Activated T-cell treated with anti-CD3 and anti-CD28 coated beads for 1 hour (primary cell): ENCODE measurements at places on chromosomes 5 and 9.
A peak's percentile ranks its signal among the peaks of the same experiment; 100 is the strongest.

- no peak for DNase-seq
These were observed 407.7 kb downstream of the PDE4D start for GRCh38 chr5:59485629-59486439.

GRCh38 chr9:1748407-1748806, 266.7 kb upstream of the SMARCA2 start:
- DNase-seq = no peak

DNA sequence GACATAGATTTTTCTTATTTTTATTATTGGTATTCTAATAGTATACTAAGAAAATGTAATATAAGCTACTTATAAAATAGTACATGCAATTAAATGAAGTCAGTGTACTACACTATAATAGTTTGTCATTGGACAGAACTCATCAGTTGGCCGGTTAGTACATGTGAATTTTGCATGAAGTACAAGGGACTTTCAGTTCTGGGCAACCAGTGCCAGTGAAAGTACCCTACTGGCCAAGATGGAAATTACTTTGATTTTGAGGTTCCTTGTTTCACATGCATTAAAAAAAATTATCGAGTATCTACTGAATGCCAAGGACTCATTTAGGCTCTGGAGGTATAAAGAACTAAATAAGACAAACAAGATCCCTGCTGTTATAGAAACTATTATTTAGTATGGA, 213.4 kb upstream of the ELL2 start:
- no peak for DNase-seq

- no peak for DNase-seq
These were observed 53.2 kb upstream of the C9orf72 start for GRCh38 chr9:27626244-27627187.

- no peak for DNase-seq
These were observed 37.4 kb upstream of the SSBP2 start for GRCh38 chr5:81788329-81788728.

DNA sequence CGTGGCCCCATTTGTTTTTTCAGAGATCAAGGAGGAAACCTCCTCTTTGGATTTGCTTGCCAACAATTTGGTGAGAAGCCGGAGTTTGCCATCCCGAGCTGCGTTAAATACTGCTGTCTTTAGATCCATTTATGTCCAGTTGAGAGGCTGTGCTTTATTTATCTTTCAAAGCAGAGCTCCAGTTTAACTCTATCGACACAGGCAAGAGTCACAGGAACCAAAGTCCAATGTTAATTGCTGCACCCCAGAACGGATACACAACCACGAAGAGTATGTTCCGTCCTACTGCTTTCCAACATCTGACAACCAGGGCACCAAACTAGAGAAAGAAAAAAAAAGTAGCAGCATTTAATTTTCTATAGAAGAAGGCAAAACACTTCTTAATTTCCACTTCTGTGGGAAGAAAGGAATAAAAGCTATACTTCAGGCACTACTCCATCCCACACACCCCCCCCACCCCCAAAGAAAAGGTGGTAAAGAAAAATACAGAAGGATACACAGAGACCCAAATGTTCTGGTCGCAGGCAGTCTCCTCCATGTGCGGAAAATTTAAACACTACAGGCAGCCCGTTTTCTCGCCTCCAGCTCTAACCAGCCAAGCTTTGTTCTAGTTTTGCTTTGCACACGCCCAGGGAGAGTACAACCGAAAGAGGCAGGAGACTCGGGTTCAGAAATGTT, 1.1 kb downstream of the FEM1C start:
- no peak for DNase-seq

DNA sequence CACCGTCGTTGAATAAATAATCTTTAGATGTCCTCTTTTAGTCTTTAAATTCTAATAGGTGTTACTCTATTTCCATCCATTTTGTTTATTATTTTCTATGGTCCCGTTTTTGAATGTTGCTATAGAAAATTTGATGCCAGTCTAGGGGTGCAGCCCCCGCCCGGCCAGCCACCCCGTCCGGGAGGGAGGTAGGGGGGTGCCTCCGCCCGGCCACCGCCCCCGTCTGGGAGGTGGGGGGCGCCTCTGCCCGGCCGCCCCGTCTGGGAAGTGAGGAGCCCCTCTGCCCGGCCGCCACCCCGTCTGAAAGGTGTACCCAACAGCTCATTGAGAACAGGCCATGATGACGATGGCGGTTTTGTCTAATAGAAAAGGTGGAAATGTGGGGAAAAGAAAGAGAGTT, 2372.2 kb upstream of the WWC1 start:
- DNase-seq = no peak

DNA sequence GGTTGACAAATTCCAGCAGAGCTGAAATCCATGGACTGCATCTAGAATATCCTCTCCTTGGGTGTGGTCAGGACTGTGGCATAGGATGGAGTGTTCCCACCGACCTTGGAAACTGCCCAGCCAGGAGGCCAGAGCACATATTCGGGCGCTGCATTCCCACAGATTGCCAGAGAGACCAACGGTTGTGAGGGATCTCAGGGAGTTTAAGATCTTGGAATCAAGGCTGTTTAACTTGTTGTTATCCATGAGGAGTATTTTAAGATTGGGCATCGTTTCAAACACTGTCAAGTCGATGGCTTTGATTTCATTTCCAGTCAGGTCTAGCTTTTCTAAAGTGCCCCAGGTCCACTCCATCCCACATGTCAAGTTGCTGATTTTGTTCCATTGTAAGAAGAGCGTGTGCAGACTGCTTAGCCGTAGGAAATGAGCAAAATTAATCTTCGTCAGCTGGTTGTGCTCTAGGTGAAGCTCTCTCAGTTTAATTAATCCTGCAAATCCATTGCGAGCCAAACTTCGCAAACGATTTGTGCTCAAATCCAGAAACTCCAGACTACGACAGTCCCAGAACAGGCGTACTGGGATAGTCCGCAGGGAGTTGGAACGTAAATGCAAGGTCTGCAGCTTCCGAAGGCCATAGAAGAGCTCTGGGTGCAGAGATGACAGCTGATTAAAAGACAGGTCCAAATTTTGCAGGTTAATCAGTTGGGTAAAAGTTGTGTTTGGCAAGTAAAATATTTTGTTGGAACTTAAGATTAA, 1.5 kb downstream of the LRRTM2 start:
- no peak for DNase-seq

- DNase-seq = no peak
These were observed 587.9 kb downstream of the MTRR start for GRCh38 chr5:8456846-8457186.

DNA sequence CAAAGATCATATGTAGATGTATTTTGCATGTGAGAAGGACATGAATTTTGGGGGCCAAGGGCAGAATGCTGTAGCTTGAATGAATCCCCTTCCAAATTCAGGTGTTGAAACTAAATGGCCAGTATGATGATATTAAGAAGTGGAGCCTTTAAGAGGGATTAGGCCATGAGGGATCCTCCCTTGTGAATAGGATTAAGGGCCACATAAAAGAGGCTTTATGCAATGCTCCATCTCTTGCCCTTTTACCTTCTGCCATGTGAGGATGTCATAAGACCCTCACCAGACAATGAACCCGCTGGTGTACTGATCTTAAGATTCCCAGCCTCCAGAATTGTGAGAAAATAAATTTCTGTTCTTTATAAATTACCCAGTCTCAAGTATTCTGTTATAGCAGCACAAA, 206.1 kb downstream of the YTHDC2 start:
- DNase-seq = no peak

DNA sequence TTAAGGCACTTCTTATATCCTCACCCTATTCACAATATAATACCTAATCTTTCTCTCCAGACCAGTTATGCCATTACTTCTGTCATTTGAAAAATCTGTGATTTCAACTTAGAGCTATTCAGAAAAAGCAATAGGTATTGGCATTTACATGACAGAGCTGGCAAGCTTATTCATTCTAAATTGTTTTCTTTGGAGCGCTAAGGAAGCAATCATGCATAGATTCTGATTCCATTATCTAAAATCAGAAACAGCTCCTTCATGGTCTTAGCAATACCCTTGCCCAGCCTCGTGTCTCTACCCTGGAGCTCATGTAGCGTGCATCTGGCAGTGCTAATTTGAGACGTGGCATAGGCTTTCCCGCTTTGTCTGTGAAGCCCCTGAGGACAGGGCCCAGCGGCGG, 4.5 kb downstream of the SLC1A1 start:
- DNase-seq = no peak

- no peak for DNase-seq
These were observed 648.7 kb downstream of the IRX1 start for GRCh38 chr5:4244306-4244705.

GRCh38 chr5:57303985-57304384, 130.1 kb downstream of the GPBP1 start:
- DNase-seq = no peak

DNA sequence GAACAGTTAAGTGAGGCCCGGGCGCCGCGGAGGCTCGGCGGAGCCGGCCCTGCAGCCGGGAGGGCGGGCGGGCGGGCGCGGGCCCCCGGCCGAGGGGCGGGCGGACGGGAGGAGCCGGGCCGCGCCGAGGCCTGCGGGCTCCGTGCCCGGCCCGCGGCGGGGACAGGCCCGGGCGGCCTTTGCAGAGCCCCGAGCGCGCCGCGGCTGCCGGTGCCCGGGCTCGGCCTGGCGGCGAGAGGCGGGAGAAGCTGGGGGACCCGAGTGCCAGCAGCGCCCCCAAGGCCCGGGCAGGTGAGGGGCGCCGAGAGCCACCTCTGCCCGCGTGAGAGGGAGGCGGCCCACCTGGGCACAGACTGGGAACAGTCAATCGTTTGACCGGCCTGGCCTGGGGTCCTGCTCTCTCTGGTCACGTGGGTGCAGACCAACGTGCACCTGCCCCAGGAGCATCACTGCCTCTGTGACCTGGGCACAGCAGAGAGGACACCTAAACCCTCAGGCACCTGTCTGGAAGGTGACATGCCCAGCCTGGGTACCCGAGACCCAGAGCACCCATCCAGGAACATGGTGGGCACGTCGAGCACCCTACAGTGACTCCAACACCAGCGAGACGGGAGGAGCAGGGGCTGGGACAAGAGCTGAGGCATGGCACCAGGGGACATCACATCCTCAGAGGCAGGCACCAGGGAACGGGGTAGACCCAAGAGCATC, 531 bp downstream of the MVB12B start:
- DNase-seq = peak; percentile 3

- no peak for DNase-seq
These were observed 17.4 kb upstream of the LHX3 start for GRCh38 chr9:136222166-136222905.

DNA sequence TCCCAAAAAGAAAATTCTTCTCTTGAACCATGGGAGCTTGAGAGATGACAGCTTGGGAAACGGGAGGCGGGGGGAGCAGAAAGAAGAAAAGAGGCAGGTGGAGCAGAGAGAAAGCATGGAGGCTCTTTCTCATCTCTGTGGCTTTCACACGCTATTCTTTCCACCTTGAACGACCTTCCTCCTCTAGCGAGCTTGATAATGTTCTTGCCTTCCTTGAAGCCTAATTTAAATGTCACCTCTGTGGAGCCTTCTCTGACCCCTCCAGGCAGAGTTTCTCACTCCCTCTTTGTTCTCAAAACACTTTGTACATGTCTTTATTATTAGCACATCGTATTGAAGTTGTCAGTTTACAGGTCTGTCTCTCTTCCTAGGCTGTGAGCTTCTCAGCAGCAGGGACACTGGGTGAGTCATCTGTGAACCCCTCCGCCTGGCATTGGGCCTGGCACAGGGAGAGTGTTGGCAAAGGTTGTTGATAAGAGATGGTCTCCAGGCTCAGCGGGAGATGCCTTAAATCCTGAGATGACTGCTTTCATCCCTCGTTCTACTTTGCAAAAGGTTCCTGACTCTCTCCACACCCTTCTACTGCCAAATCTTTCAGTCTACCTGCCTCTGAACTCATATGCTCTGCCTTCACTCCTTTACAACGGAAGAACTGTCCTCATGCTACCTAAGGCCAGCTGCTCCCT, 14.1 kb upstream of the STRBP start:
- DNase-seq = no peak

DNA sequence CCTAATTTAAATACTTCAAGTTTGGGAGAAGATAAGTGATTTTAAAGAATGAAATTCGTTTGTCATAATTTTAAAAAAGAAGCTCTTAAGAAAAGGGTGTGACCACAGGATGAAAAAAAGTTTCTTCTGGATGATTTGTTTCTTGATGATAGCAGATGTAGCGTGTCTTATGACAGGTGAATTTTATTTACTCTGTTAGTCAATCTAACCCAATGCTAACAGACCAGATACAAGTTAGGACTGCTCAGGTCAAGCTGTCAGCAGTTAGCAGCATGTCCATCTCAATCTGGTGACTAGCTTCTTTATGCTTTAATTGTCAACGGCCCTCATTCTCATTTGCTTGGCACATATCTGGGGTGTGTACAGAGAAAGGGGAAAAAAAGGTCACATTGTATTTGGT, 456.0 kb downstream of the BNC2 start:
- DNase-seq = no peak

DNA sequence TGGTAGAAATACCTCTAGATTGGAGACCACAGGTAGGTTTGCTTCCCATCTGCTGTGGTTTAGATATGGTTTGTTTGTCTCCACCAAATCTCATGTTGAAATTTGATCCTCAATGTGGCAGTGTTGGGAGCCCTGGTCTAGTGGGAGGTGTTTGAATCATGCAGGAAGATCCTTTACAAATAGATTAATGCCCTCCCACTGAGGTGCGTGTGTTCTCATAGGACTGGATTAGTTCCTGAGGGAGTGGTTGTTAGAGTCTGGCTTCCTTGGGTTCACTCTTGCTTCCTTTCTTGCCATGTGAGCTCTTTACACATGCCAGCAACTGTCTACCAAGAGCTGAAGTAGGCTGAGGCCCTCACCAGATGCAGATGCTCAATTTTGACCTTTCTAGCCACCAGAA, 391.1 kb upstream of the GRIA1 start:
- no peak for DNase-seq

- DNase-seq = no peak
These were observed 558 bp upstream of the SMAD5 start for GRCh38 chr5:136132087-136132486.

DNA sequence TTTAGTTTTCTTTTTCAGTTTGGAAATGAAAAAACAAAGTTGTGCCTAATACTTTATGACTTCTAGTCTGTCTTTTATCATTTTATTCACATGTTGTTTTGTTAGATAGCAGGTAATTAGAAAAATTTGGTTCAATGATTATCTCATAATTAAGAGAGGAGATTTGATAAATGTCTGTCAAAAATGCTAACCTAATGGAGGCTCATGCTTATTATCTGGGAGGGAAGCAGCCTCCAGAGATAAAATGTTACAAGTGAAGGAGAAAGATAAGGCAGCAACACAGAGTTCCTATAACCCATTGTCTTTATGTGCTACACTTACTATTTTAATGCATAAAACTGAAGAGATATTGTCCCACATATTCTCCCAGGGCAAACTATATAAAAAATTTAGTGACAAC, 53.5 kb downstream of the SLC27A6 start:
- DNase-seq = no peak
